ENCODE measurements at places on chromosomes 1 and 21.
A peak's percentile ranks its signal among the peaks of the same experiment; 100 is the strongest.

DNA sequence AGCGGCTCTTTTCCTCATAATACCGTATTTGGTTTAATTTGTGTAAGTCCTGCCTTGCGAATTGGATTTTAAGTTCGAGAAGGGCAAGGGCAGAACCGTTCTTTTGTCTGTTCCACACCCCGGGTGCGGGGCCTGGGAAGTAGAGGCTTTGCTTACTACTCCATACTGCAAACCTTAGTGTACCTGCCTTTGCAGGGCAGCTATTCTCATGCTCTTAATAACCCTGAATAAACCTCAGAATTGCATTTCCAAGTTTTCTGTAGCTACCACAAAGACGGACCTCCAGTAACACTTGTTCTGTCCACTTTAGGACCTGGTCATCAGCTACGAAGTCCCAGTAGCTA is 657 bp upstream of the HNRNPU start:
- peak; percentile 86 for DNase-seq

- DNase-seq: no peak
These were observed 1.3 kb downstream of the SMG5 start for GRCh38 chr1:156281281-156281680.

DNA sequence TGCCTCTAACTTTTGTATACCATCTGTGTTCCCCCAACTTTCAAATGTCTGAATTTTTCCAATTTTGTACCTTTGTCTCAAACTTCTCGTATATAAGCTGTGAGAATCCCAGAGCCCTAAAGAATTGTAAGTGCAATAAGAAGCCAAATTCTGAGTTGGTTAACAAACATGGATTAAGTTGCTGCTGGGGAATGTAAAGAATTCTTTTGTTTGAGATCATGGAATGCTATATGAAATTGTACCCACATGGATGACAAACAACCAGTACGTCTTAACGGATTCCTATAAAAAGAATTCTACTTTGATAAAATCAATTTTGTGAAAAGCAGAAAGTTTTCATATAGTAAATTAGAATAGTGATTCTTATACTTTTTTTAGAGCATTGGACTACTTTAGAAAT is 72.4 kb upstream of the CYP2J2 start:
- DNase-seq: no peak

DNA sequence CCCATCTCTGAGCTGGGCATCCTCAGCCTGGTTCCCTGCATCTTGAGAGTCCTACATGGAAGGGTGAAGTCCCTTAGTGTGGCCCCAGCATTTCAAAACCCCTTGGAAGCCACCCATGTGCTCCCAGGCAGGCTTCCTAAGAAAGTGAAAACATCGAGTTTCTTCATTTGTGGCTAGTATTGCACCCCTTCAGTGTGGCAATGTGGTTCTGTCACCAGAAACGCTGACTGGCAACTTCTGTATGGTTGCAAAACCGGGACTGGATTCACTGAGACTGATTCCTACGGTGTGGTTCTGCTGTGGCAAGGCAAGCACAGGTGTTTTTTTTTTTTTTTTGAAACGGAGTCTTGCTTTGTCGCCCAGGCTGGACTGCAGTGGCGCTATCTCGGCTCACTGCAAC is 9.0 kb upstream of the IFNGR2 start:
- DNase-seq: no peak

GRCh38 chr1:240092301-240093119 is 827 bp downstream of the FMN2 start:
- peak; percentile 29 for DNase-seq

GRCh38 chr1:41726899-41727748 is 191.6 kb downstream of the HIVEP3 start:
- DNase-seq: no peak

DNA sequence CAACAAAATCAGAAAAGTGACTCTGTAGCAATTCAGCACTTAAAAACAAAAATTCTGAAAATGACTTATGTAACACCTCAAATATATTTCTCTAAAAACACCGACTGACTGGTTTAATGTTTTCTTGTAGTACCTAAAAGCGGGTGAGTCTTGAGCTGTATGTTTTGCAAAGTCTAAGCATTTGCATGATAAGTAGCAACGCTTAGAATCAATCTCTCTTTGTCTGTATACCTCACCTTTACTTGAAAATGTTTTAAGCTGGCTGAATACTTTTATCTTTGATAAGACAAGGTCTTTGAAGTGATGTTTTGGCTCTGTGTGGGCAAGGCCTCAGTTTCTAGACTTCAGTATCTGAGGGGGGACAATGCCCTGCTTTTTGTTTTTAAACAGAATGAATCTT is 8.2 kb downstream of the ITPKB start:
- no peak for DNase-seq

DNA sequence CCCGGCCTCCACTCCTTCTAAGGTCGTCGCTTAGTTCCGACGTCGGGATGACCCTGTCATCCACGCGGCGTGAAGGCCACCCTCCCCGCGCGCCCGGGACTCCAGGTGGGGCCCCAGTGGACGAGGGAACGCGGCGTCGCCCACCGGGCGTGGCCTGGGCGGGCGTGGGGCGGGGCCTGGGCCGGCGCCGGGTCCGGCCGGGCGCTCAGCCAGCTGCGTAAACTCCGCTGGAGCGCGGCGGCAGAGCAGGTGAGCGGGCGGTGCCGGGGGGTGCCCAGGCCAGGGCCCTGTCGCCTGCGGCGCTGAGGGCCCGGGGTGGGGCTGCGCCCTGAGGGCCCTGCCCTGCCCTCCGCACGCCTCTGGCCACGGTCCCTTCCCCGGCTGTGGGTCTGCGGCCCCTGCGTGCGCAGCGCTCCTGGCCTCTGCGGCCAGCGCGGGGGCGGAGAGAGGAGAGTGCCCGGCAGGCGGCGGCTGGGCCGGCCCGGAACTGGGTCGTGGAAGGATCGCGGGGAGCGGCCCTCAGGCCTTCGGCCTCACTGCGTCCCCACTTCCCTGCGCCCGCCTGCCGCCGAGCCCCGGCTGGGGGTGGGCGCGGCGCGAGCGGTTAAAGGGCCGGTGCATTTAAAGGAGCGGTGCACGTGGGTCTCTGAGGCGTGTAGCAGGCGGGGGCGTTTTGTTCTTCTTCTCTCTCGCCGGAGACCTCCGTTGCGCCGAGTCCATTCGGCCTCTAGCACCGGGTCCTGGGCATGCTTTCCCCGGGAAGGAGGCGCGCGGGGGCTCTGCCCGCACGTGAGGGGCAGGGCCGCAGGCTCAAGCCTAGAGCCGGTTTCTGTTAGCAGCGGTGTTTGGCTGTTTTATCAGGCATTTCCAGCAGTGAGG is at the start of gene PSEN2:
TSS of gene PSEN2 (plus strand) at position 216 of the 879 bp plus-strand sequence. CDS start 11,292 bp downstream, outside the sequence.
- DNase-seq: peak; percentile 75

DNA sequence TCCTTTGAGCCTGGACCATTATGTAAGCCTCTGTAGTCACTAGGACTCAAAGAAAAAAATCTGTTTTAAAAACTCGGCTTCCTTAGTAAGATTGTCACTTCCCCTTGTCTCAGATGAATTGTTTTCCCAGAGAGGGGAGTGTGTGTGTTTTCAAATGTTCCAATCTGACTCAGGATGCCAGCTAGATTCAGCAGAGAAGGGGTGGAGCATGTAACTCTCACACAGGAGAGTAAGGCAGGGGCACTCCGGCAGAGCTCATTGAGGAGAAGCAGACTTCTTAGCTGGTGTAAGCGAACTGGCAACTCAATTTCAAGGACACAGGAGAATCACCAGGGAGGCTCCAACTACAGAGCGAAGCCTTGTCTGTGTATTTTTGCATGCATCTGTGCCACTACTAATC is 623.2 kb downstream of the LMO4 start:
- no peak for DNase-seq

- DNase-seq: no peak
These were observed 14.0 kb upstream of the IFI44L start for GRCh38 chr1:78606274-78606673.

DNA sequence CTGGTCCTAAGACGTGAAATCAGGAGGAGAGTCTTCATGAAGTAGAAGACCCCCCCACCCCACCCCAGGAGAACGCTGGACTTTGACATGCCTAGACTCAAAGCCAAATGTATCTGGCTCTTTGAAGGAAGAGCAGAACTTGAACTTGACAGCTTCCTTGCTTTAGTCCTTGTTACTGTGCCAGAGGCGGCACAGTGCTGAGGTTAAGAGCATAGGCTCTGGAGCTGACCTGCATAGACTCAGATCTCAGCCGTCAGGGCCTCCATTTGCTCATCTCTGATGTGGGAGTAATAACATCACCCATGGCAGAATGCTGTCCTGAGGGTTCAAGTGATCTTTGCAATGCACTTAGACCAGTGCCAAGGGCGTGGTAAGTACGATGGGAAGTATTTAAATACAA is 39.0 kb downstream of the COL6A1 start:
- no peak for DNase-seq

DNA sequence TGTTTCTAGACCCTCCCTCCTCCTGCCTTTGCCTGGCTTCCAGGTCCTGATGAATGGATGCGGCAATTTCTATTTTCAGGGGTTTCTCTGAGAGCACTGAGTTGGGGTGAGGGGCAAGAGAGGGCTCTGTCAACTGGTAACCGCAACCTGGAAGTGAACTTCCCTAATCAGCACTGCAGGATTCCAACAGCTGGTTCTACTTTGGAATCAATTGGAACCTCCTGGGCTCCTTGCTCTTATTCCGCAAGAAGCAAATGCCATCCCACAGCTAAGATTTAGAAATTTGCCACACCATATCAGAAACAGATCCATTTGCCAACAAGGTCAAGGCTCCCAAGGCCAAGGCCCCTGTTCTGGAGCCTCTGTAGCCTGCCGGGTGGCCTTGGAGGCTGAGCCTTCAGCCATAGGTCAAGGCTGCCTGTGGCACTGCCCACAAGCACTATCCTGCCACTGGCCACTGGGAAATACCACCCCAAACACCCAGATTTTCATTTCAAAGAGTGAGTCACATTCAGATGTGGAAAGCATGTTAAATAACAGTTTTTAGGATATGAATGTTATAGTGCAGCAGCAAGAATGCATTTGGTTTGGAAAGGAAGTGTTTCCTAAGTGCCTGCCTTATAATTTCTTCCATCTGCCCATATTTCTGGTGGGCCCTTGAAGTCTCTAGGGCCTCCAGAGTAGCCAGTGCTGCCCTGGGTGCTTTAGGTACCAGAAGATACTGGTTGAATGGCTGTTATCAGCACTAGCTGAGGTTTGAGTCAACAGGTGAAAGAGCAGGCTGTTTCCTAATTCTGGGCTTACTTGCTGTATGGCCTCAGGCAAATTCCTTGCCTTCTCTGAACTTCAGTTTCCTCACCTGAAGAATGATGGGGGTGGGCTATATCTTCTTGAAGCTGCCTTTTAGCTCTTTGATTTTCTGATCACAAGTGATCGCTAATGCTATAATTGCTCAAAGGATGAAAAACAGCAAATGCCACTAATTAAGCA is 56.3 kb upstream of the JUN start:
- no peak for DNase-seq

GRCh38 chr1:76256289-76257223 is 182.0 kb downstream of the ST6GALNAC3 start:
- DNase-seq: peak; percentile 31

DNA sequence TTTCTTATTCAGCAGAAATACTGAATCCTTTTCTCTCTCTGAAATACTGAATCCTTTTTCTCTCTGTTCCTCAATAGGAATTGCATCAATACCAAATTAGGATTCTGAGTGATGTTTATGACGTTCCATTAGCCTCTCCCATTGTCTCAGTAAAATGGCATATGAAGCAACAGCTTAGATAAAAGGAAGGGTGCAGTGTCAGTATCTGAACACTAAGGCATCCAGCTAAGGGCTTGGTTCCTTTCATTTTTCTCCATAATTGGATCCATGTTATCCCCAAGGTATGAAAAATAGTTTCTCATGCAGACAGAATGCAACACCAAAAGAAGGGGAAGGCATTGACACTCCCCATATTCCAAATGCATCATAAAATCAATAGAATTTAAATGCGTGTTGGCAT is 61.5 kb upstream of the RAVER2 start:
- no peak for DNase-seq

- peak; percentile 2 for DNase-seq
These were observed 182.3 kb downstream of the FCRL5 start for GRCh38 chr1:157369808-157370521.

DNA sequence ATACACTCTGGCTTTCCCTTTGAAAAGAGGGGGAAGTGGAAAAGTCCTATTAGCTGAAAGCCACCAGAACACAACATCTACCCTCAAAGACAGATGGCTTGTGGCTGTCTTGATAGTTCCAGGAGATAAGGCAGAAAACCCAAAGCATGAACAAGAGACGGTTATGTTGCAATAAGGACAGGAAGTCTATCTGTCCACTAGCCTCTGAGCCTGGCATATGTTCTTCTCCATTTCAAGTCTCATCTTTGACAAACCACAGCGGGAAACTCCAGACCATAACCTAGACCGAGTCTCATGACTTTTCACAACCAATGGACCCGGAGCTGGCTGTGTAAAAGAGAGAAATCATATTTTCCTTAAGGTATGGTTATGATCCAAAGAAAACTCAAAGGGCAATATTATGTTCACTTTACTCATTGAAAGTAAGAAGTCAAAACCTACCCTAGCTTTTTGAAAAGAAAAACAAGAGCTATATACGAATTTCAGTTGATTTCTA is 33.8 kb downstream of the DUSP10 start:
- no peak for DNase-seq

- no peak for DNase-seq
These were observed 1510.3 kb downstream of the AMY1C start for GRCh38 chr1:105260001-105260400.
